ENCODE measurements at places on chromosomes 7 and 10.

GRCh38 chr10:94591461-94592205 is 46.0 kb downstream of the HELLS start:
- no peak for DNase-seq

- no peak for DNase-seq
Measured at GRCh38 chr7:86768394-86768793, 124.7 kb downstream of the GRM3 start.

DNA sequence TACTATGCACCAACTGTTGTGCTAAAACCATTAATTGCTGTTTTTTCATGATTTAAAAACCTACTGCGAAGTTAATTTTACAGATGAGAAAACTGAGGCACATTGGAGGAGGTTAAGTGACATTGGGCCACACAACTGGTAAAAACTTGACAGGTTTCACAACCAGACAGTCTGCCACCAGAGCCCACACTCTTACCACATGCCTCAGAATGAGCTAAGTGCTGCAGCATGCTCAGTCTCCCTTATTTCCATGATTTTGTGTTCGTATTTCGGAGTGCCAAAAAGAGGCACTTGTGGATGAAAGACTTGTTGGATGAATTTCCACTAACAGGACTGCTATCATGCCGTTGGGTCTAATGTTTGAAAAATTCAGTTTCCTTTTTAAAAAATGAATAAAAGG is 77.4 kb downstream of the PCLO start:
- DNase-seq, result no peak

- DNase-seq, result no peak
Measured at GRCh38 chr10:52729271-52730104, 43.1 kb downstream of the MBL2 start.

DNA sequence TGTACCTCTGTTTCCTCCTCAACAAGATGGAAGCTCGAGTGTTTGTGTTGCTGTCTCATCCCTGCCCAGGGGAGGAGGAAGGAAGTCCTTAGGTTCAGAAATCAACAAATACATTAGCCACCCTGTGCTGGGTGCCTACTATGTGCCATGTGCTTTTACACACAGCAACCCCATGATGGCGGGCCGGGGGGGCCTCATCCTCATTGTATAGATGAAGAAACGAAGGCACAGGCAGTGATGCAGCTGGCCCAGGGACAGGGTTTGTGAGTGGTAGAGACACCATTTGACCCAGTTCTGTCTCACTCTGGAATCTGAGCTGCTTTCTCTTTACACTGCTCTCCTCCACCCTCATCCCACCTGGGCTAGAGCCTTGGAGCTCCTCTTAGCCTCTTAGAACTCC is 1.9 kb upstream of the CALHM2 start:
- no peak for DNase-seq

DNA sequence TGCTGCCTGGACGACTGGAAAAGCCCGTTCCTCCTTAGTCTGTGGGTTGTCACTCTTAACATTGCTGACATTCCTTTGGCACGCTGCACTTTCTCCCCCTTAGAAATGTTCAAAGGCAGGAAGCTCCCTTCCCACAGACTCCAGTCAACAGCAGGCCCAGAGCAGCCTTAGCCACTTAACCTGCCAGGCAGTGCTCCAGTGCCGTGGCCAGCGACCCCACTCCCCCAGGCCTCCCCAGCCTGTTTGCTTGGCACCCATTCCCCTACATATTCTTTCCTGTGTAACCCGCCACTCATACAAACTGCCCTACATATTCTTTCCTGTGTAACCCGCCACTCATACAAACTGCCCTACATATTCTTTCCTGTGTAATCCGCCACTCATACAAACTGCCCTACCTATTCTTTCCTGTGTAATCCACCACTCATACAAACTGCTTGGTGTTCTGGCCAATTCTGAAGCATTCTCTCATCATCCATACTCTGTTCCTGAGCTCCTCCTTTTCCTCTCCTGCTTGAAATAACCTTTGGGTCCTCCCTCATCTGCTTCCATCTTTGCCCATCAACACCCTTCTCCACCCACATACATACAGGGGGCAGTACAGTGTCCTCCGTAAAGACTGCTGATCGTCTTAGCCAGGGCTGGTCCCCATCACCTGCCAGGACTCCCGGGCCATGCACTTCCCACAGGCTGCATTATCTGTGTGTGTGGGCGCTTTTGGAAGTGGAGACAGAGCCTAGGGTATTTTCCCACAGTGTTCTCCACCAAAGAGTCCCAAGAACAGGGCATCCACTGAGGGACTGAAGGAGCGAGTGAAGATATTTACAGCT is 57.3 kb downstream of the ADARB2 start:
- no peak for DNase-seq

- no peak for DNase-seq
Measured at GRCh38 chr10:133237588-133238465, at the start of gene VENTX. Gene VENTX (plus strand): TSS chr10:133237855. CDS start chr10:133237915, 60 bp downstream.

DNA sequence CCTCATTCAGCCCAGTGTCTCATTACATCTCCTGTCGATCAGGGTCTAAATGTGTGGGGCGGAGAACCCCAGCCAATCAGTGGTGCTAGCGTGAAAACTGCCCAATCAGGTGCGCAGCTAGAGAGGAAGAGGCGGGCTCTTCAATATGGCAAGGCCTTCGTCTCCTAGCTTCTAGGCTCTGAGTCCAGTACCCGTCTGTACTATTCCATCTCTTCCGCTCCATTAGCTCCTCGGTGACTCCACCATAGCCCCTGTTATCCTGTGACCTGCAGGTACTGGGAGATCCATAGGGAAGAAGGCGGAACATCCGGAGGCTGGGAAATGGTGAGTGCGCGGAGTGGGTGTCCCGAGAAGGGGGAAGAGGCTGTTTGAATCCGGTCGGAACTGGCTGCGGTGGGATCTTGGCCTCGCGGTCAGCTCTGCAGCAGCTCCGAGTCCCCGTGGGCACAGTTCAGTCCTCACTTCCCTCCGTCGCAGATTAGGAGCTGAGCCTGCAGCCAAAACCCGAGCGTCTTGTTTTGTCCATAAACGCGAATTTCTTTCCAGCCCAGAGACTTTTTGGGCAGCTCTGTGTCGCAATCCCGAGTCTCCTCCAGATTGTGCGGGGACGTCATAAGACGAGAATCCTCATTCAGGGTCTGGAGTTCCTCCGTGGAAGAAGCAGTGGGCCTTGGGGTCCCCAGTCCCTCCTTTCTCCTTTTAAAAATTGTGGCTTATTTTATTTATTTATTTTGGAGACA is at the start of gene ZNF727:
Gene ZNF727, plus strand, starts transcription at position 134 of the 740 bp plus-strand sequence. Its CDS starts 188 bp downstream, at position 322.
- DNase-seq, result peak; percentile 70

DNA sequence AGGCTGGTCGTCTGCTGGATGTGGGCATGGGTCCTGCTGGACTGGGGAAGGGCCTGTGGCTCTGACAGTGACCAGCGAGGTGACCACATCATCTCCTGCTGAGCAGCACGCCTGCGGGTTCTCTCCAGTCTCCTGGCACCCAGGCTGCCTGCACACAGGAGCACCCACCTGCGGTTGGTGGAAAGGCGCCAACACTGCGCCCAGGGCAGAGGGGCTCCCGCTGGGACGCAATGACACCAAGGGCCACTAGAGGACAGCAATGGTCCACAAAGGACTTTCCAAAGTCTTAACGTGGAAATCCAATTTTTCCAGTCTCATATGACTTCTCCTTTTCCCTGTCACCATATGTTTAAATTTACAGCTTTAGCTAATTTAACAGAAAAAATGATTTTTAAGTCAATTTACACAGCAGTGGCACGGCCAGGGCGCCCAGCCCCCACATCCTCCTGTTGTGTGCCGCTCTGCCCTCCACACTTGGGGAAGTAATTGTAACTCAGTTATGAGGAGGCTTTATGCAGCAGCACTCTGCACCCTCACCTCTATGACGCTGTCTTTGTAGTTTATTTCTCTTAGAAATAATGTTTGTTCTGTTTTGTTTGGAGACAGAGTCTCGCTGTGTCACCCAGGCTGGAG is 38.1 kb downstream of the CFAP46 start:
- DNase-seq, result no peak

DNA sequence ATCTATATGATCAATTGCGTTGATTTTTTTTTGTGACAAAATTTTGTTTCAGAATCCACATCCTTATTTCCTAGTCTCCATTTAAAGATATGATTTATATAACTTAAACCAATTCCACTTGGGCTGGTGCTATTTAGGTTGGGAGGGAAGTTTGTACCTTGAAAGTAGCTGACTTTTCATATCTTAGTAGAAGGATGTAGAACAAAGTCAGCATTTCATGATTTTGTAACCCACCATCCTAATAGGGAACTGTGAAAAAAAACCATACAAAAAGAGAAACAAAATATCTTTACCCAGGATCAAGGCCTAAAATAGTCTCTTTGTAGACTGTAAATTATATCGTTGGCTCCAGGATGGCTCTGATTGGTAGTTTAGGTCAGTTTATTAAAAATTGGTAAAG is 8.3 kb downstream of the HECTD2 start:
- DNase-seq, result no peak

- no peak for DNase-seq
Measured at GRCh38 chr7:131527456-131527855, 29.0 kb downstream of the PODXL start.

GRCh38 chr10:92830478-92831389 is 17.6 kb upstream of the EXOC6 start:
- no peak for DNase-seq

DNA sequence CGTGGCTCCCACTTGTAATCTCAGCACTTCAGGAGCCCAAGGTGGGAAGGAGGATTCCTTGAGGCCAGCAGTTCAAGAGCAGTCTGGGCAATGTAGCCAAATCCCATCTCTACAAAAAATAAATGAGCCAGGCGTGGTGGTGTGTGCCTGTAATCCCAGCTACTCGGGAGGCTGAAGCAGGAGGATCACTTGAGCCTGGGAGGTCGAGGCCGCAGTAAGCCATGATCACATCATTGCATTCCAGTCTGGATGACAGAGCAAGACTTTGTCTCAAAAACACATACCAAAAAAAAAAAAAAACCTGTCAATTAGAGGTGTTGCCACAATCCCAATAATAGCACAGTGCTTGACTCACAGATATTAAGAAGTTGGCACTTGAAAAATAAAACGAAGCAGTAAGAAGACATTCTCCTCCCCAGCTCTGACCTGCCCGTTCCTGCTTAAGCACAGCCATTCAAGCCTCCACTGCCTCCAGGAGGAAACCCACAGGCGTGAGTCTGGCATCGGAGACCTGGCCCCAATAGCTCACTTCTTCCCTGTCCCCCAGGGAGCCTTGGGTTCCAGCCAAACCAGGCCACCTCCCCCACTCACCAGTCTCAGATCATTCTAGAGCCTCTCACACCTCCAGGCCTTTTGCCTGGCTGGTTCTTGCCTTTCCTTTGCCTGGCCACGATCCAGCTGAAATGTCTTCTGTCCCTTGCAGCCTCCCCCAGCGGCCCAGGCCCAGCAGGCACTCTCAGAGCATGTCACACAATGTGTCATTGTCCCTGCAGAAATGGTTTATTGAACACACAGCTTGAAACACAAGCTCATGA is 45.3 kb upstream of the GTF2I start:
- DNase-seq, result peak; percentile 28

DNA sequence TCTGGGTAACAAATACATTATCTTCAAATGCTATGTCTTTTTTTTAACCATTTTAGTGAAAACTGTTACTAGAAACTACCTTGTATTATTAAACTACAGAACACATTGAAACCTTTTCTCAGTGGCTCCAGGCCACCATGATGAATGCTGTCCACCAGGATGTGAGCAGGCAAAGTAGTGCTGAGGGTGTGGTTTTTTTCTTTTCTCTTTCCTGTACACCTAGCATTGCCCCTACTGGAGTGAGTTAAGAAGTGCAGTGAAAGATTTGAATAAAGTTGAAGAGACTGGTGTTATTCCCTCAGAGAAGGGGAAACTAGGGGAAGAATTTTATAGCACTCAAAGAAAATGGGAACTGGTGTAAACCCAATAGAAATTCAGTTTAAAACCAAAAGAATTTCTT is 120.0 kb upstream of the SAMD8 start:
- no peak for DNase-seq

GRCh38 chr10:110215286-110216170 is 8.1 kb downstream of the MXI1 start:
- no peak for DNase-seq

DNA sequence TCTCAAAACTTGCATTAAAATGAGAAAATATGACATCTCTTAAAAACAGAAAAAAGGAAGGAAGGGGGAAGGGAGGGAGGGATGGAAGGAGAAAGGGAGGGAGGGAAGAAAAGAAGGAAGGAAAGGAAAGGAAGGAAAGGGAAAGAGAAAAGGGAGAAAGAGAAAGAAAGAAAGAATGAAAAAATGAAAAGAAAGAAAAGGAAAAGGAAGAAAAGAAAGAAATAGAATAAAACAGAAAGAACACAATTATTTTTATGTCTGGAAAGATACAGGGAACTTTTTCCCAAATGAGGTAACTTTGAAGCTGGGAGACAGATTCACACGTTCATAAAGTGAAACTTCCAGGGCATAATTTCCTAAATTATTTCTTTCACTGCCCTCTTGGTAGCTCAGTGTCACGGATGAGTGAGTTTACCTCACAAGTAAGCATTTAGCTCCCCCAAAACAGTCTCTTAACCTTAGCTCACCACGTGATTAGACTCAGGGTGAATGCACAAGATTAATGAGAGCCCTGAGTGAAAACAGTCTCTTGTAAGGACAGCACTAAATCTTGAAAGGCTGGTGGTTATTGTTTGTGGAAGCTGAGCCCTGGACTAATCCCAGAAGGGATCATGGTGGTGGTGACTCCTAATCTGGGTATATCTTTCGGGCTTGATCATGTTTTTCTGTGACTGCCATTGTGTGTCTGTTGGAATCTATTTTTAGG is 74.1 kb upstream of the HDAC9 start:
- DNase-seq, result no peak

- no peak for DNase-seq
Measured at GRCh38 chr7:108278776-108279175, 148.6 kb upstream of the LAMB4 start.

DNA sequence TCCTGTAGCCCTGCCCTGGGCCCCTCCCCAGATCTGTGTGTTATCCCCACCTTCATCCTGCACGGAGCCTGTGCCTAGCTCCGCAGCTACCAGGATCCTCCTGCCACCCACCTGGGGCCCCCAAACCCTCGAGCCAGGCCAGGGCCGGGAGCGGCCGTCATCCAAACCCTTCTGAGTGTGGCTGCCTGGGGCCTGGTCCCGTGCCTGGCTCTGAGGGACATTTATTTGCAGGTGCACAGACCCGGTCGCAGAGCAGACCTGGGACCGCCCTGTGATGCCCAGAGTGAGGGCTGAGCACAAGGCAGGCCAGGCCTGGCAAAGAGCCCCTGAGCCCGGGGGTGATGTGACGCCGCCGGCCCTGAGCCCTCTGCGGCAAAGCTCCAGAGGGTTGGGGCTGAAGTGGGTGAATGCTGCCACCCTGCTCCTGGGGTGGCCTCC is 27.4 kb upstream of the INPP5A start:
- no peak for DNase-seq

Measured in anterior cingulate cortex (tissue), 58 donors.